ENCODE measurements at places on chromosomes 16 and 17.
A peak's percentile ranks its signal among the peaks of the same experiment; 100 is the strongest.

DNA sequence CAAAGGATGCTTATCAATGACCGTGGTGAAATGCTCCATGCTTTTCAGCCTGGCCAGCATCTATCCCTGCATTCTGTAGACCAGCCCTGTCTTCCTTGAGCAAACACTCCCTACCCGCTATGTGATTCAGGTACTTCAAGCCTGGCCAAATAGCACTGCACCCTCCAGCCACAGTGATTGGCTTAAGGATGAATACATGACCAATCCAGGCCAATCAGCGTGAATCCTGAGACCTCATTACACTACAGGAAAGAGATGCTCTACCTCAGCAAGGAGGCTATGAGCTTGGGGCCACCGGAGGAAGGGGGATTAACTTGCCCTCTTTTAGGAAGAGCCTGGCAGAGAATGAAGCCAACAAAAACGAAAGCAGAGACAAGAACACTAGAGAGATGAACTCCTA is 162.5 kb downstream of the ZNF423 start:
- DNase-seq = no peak

DNA sequence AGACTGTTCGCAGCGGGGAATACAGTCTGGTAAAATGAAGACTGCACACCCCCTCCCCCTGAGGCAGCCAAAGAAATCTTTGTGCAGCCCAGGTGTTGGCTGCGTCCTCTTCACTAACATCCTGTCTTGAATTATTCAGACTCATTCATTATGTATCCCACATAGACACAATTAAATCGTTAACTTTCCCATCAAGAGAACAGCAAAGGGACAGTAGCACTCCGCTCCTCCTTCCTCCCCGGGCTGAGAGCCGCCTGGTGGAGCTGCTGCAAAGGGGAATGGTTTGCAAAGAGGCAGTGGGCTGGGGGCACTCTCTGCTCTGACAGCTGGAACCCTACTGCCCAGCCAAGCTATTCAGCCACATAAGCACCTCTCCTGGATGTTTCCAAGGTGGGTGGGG is 290.0 kb upstream of the SOX9 start:
- no peak for DNase-seq

GRCh38 chr16:5036228-5037156 is 2.8 kb upstream of the NAGPA start:
- no peak for DNase-seq

DNA sequence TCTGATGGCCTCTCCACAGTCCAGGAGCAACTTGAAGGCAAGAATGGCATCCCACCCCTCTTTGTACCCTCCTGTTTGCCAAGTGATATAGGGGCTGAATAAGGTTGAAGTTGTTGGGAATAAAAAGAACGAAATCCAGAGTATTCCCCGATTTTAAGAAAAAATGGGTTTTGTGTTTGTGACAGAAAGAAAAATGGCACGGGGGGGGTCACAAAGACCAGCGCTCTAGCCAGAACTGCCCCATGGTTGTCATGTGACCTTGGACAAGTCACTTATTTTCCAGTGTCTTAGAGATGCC is 1.7 kb upstream of the HEXIM1 start:
- no peak for DNase-seq

DNA sequence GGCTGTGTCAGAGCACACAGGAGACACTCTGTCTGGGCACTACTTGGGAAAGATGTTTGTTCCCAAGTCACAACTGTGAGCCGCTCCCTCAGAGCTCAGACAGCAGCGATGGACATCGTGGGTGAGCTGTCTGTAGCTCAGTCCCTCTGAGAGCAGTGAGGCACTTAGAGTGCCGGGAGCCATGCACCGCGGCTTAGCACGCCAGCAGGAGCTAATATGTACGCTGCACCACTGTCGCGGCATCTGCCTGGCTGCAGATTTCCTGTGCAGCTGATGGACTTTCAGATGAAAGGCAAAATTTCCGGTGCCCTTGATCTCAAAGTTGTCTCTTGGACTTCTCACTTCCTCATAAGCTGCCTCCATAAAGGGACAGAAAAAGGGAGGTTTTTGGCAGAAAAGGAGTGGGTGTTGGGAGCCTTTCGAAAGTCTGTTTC is 92.8 kb upstream of the ZNF469 start:
- no peak for DNase-seq

GRCh38 chr17:633133-633532 is 81.5 kb downstream of the VPS53 start:
- no peak for DNase-seq

GRCh38 chr16:88613911-88614817 is 24.2 kb upstream of the IL17C start:
- no peak for DNase-seq

DNA sequence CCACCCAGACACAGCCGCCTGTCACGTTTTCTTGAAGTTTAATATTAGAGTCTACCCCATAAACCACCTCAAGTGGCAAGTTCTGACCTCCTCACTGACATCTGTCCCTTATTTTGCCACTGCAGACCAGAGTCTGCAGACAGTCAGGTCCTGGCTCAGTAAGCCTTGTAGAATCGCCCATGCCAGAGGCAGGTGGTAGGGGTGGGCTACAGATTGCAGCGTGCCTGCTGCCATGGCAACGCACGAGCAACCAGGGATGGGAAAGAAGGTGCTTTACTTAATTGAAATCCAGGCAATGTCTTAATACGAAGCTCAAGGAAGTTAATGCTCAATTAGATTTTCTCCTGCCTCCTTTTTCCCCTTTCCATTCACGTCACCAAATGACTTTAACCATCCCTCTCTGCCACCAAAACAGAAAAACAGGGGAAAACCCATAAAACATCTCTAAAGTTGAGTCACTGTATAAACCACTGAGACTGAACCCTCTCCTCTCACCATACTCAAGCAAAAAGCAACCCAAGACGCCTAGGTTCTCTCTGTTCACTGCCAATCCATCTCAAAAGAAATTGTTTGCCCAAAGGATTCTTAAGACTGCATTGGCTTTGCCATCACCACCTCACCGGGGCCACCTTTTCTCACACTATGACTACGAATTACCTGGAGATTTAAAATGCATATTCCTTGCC is 228.8 kb downstream of the SLC39A11 start:
- DNase-seq = no peak

- no peak for DNase-seq
Measured at GRCh38 chr16:2912330-2913199, 834 bp downstream of the FLYWCH1 start.

GRCh38 chr16:4142268-4142667 is 26.0 kb upstream of the ADCY9 start:
- no peak for DNase-seq

DNA sequence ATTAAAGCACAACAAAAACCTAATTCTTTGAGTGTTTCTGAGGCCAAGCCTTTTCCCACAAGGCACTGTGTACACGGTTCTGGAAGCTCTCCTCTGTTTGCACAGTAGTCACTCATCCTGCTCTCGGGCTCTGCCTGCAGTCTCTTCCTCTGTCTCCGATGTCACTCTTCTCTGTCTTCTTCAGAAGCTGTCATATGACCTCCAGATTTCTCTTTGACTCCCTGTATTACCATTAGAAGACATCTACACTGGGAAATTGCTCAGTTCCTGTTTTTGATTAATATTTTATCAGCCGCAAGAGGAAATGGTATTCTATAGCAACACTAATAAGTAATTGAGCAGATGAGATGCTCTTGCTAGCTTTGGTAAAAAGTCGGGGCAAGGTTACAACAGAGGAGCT is 422.9 kb downstream of the WWOX start:
- peak; percentile 3 for DNase-seq

- DNase-seq = no peak
Measured at GRCh38 chr16:72493716-72494415, 321.9 kb upstream of the PMFBP1 start.

DNA sequence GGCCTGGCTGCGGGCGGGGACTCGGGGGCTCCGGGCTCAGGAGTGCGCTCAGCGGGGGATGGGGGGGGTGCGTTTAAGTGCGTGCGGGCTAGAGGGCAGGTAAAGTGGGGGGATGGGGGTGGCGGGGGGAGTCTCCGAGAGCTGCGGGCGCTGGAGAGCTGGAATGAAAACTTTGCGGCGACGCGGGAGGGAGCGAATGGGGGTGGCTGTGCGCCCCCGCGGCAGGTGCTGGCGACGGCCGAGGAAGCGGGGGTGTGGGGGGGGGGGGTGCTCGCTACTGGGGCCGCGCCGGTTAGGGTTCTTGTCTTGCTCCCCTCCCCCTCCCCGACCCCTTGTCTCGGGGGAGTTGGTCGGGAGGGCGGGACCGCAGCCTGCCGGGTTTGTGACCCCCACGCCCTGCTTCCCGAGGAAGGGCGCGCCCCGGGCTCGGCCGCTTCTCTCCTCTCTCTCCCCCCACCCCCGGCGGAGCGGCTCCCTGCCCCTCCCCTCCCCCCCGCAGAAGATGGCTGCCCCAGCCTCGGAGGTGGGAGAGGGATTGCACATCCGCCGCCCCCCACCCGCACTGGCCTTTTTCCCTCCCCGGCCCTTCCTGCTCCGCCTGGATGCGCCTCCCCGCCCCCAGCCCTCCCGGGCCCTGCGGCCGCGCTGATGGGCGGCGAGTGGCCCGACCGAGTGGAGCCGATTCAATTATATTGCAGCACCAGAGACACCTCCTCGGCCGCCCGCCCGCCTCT is 649 bp downstream of the GSE1 start:
- DNase-seq = peak; percentile 49

DNA sequence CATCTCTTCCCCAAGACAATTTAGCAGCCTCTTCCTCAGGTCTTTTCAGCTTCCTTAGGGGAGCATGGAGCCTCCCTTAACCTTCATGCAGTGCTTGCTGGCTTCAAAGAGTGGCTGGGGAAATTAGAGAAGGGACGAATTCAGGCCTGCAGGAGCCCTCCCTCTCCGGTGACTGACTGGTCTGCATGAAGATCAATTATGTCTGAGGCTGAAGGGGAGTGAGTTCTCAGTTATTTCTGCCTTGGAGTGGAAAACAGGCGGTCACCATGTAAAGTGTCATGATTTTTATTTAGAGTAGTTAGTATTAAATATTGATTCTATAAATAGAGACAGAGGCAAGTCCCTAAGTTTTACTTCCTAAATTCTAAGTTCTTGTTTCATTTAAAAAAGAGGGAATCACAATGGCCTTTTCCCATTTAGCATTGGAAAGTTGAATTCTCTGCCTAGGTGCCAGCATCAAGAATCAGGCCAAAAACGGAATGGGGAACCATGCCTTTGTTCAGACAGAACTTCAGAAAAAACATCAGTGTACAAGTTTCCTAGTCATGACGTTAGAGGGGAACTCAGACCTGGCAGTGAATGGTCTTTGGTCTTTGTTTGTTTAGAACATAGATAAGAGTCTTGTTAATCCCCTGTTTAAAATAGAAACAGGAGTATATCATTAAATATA is 4.4 kb downstream of the GABARAPL2 start:
- DNase-seq = no peak

- DNase-seq = no peak
Measured at GRCh38 chr16:49756775-49757558, 98.9 kb downstream of the ZNF423 start.

- no peak for DNase-seq
Measured at GRCh38 chr16:15041271-15042004, 14.4 kb downstream of the NTAN1 start.

- peak; percentile 85 for DNase-seq
Measured at GRCh38 chr17:57810721-57811637, 38.9 kb downstream of the MRPS23 start.

DNA sequence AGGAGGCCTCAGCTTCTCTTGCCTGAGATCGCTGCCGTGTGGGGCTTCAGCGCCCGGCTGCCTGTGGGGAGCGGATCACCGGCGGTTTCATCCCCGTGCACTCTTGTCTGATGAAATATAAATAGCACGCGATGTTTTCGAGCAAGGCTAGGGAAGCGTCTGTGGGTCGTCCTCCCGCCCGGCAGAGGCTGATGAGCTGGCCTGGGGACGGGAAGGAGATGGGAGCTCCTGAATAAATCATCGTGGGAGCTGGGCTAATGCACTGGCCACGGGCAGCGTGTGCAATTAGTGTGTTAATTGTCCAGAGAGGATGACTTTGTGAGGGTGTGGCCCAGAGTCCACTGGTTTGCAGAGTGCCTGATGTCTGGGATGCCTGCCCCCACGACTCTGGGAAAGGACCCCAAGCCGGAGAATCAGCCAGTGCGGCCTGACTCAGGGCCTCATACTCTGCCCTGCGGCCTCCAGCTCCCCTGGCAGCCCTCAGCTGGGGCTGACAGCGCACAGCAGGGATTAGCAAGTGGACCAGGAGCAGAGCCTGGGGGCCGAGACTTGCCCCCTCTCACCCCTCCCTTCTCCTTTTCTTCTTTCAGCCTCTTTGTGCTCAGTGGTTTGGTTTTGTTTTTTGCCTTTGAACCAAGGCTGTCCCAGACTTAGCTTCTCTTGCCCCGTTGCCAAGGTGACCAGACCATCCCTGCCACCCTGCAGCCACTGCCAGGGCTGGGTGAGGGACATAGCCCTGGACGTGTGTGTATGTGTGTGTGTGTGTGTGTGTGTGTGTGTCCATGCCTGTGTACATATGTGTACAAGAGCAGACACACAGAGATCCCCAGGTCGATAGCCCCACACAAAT is 21.4 kb downstream of the KCNJ12 start:
- DNase-seq = no peak

DNA sequence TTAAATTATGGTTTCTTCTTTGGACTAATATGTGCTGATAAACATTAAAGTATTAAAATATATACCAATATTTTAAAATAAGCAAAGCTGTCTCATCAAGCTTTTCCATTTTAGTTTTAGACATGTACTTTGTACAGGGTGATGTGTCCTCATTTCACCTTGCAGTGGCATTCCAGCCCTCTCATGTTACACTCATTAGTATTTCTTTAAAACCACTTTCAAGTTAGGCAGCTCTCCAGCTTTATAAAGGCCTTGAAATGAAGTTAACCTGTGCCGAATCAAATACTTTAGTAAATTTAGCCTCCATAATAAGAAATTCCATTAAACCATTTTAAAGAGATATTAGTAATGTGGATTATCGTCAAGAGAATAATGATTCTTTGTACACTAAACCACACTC is 107.6 kb upstream of the HLF start:
- no peak for DNase-seq

- no peak for DNase-seq
Measured at GRCh38 chr17:33459078-33459940, 166.2 kb upstream of the ASIC2 start.

DNA sequence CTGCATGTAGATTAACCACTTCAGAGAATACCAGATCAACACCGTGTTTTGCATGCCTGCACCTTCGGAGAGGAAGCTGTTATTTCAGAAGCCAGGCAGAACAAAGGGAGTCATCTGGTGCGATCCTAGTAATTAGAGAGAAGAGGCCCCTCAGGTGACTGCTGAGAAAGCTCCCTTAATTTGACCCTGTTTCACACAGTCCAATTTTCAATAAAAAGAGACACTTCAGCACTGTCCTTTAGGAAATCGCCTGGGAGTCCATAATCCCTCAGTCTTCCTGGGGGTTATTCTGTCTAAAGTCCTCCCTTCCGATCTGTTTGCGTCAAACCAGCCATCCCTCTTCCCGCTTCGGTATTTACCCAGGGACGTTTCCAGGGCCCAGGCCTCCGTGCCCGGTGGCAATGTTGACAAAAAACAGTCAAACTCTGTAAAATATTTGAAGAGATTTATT is 23.4 kb upstream of the TNRC6C start:
- no peak for DNase-seq

DNA sequence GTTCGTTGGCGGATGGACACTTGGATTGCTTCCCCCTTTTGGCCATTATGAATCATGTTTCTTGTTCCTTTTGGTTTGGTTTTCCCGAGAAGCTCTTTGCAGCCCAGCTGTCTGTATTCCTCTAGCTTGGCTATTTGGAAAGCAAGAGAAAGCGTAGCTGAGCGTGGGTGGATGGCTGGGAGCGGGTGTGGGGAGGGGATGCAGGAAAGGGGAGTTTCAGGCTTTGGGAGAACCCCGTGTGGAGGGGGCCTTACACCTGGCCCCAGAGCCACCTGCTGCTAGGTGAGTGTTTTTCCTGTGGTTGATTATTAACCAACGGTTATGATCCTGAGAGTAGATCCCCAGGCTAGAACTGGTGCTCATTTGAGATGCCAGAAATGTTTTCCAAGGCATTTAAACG is 103.7 kb downstream of the RAP1GAP2 start:
- DNase-seq = no peak

Measured in NCI-H1092 (cell line).